ENCODE measurements at places on chromosomes 7 and 10.

GRCh38 chr10:101646364-101646763 lies 48.6 kb downstream of the FBXW4 start:
- DNase-seq, result no peak

DNA sequence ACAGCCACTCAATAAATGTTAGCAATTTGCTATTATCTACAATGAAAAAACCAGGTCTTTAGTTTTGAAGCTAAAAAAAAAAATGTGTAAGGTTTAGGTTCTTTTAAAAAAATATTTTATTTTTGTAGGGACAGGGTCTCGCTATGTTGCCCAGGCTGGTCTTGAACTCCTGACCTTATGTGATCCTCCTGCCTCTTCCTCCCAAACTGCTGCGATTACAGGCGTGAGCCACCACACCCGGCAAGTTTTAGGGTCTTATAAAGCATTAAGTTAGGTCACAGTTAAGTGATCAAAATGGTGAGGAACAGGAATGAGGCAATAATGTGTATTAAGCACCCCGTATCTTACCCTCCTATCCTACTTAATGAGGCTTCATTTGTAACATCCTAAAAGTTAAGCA lies 774 bp downstream of the SEM1 start:
- DNase-seq, result no peak

DNA sequence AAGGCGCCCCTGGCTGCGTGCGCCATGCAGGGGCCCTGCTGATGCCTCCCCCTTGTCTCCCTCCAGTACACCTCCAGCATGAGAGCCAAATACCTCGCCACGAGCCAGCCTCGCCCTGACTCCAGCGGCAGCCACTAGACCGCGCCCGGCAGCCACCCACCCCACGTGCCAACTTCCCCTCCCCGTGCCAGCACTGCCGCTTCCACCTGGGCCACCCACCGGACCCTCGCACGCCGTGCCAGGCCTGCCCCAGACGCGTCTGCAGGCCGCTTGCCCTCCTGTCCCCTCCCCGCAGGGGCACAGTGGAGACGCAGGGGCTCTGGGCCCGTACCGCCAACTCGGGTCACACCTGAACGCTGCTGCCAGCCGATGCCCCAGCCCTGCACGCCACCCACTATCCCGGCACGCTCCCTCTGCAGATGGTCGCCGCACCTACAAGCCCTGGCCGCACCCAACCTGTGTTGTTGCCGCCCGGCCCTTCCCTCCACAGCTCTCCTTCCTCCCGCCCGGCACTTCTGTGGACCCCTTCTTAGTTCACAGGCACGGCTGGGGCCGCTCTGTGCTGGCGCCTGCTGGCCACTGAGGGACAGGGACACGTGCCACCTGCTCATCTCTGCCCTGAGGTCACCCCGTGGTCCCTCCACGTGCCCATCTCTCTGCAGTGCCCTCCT lies 26.3 kb upstream of the AMZ1 start:
- DNase-seq, result no peak

GRCh38 chr7:121546632-121547543 lies 150.8 kb upstream of the FAM3C start:
- DNase-seq, result no peak

GRCh38 chr10:23200997-23201652 lies 9.0 kb downstream of the PTF1A start:
- no peak for DNase-seq
